NCI-H2081 treated with DMSO at 0.1 percent for 48 hours (cell line): ENCODE measurements at places on chromosomes 12 and 14.

GRCh38 chr12:120060196-120060595 is 56.4 kb downstream of the RAB35 start:
- DNase-seq = no peak

DNA sequence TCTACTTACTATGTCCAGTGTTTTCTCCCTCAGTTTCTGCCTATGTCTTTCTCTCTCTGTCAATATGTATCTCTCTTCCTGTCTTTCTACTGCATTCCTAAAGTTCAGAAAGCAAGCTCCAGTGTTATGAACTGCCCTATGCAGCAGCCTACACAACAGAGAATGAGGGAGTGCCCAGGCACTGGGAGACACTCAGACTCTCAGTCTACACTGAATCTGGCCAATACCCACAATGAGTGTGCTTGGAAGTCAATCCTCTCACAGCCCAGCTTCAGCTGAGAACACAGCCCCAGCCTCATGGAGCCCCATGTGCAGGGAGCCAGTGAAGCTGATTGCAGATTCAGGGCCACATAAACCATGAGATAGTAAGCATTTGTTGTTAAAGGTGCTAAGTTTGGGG is 128.7 kb downstream of the ALG10 start:
- no peak for DNase-seq

GRCh38 chr12:116637589-116638150 is 78.5 kb downstream of the MAP1LC3B2 start:
- DNase-seq = no peak

DNA sequence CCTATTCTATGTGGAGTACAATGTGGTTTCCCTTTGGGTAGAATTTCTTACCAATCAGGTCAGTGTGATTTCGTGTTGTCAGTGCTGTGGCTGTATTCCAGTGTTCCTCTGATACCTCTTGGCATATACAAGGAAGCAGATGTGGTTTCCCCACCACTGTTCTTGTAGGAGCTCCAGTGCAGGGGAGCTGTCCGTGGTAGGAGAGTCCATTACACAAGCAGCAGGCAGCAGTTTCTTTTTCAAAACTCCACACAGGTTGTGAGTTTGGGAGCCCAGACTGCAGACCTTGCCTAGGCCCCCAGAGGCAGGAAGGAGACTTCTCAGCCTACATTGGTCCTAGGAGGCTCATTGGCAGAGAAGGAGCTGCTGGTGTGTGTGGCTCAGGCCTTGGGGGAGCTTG is 452.8 kb downstream of the AACS start:
- DNase-seq = no peak

- no peak for DNase-seq
Observed at GRCh38 chr12:109597414-109597794, 23.8 kb downstream of the MVK start.

- no peak for DNase-seq
Observed at GRCh38 chr14:70189456-70190077, 816 bp upstream of the SLC8A3 start.

DNA sequence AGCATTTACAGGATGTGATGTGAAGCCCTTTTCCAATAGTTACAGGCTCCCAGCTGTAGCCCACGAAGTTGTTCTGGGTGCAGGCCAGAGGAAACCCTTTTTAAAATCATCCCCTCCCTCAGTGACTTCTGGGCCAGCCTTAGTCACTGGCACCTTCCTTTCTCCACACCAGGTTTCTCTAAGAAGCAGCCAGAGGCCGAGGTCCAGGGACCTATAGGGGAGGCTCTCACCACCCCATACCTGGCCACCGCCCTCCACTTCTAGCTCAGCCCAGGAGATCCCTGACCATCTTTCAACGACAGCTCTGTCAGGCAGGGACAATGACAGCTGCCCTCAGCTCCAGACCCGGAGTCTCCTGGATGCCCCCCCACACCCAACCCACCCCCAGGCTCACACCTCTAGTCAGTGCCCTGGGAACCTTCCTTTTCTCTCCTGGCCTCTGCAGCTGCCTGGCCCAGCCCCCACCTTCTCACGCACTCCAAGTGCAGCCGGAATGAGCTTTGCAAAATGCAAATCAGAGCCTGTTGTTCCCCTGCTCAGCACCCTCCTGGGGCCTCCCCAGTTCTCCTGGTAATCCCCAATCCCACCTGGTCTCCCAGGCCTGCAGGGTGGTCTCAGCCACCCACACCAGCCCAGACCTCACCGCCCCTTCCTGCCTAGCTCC is 46.7 kb downstream of the TESC start:
- no peak for DNase-seq

- DNase-seq = no peak
Observed at GRCh38 chr12:22738945-22739344, 114.0 kb downstream of the ETNK1 start.

GRCh38 chr12:32089586-32089985 is 17.1 kb upstream of the BICD1 start:
- no peak for DNase-seq
